Fibroblast of skin of left quadriceps (primary cell): ENCODE measurements at places on chromosomes 16 and 17.

GRCh38 chr17:33531311-33531710 lies 238.2 kb upstream of the ASIC2 start:
- DNase-seq = no peak

- DNase-seq = no peak
Measured at GRCh38 chr17:51721730-51722129, 436.8 kb downstream of the CA10 start.

DNA sequence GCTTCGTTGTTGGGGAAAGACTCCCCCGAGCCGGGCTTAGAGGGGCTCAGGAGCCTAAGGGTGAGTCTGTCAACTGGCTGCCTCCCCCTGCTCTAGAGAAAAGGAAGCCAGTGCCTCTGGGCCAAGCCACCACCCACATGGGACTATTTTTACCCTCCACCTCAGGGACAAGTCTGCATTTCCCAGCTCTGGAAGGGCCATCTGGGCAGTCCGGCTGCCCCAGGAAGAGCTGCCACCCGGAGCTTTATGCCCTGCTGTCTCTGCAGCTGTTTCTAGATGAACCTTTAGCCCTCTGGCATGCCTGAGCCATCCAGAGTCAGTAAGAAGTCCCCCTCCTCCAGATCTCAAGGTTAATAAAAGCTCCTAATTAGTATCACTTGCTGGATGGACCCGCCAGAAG lies 5.3 kb upstream of the RPRML start:
- DNase-seq = no peak

- DNase-seq = no peak
Measured at GRCh38 chr17:81095383-81095762, 60.4 kb downstream of the BAIAP2 start.

- DNase-seq = no peak
Measured at GRCh38 chr16:4244254-4245076, 2.6 kb upstream of the SRL start.

GRCh38 chr16:77820340-77820739 lies 32.0 kb downstream of the VAT1L start:
- DNase-seq = no peak

- DNase-seq = peak; percentile 70
Measured at GRCh38 chr16:70380248-70380918, 33.7 kb downstream of the DDX19A start.

- DNase-seq = no peak
Measured at GRCh38 chr17:45435481-45435880, 2.8 kb upstream of the ARHGAP27 start.

GRCh38 chr16:72609933-72610332 lies 438.0 kb upstream of the PMFBP1 start:
- DNase-seq = no peak

DNA sequence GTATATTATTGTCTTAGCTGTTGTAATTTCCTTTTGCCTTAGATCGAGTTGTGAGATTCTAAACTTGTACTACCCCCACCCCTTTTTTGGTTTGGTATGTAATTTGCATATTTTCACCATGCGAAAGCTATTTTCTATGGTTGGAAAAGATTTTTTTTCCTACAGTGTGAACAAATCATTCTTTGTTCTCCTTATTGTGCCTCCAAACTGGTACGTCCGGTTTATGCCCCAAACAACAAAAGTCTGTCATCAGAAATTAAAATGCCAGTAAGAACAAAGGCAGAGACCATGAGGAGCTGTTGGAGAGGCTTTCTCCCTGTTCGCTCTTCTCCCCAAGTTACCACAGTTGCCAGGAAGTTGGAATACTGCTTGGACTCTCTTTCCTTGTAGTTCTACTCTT lies 66.1 kb downstream of the BCAS3 start:
- peak; percentile 54 for DNase-seq

DNA sequence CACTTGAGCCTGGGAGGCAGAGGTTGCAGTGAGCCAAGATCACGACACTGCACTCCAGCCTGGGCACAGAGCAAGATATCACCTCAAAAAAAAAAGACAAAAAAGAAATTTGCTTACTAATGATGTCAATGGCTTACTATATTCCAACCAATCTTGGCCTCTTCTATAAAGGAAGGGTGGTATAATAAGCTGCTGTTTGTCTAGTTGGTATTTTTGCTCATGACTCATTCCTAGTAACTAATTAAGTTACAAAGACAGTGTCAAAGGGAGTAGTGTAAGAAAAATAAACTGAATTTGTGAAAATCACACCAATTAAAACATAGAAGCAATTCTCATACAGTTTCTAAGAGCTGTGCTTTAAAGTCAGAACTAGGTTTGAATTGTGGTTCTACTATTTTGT lies 82.5 kb downstream of the NLK start:
- DNase-seq = no peak

GRCh38 chr16:11180489-11180888 lies 75.5 kb downstream of the SOCS1 start:
- DNase-seq = no peak

DNA sequence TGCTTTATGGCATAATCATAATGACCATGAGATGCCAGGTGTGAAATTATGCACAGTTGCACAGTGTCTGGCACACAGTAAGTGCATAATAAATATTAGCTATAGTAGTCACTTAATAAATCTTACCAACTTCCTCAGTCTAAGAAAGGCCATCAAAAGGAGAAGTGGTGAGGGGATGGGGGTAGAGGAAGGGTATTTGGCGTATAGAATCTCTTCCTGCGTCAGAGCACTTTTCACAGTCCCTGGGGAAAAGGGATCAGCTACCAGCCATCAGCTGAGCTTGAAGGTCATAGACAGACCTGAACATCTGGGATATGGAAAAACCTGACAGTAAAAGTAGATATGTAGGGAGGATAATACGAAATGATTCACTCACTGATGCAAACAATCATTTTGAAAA lies 5.8 kb downstream of the CRHR1 start:
- DNase-seq = no peak

DNA sequence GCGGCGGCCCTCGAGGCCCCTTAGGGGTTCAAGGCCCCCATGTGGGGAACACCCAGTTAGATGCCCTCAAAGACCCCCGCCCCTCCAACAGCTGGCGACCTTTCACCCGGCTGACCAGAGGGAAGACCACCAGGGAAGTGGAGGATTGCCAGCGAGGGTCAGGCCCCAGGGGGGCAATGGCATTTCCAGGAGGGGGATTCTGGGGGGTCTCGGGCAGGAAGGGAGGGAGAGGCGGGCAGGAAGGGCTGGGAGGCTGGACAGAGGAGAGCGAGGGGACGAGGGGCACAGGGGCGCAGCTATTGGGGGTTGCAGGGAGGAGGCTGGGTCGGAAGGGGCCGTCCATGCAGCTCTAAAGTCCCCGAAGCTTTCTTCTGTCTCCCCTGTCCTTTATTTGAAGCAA lies 139.5 kb downstream of the C16orf95 start:
- DNase-seq = no peak

DNA sequence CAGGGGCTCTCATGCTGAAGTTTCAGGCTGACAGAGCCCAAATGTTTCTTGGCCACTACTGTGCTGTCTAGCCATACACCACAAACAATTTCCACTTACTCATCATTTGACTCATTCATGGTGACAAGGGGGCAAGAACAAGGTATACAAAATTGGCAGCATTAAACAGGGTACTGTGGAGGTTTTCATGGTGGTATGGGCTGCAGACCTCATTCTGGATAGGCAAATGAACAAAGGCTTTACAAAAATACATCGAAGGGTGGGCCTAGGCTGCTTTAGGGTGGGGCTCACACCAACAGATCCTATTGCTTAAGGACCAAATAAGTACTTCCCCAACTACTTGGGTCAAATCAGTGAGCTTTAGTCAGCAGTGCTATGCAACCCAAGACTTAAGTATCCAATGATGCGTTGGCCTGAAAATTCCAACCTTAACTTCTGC lies 53.0 kb downstream of the N4BP1 start:
- peak; percentile 34 for DNase-seq

DNA sequence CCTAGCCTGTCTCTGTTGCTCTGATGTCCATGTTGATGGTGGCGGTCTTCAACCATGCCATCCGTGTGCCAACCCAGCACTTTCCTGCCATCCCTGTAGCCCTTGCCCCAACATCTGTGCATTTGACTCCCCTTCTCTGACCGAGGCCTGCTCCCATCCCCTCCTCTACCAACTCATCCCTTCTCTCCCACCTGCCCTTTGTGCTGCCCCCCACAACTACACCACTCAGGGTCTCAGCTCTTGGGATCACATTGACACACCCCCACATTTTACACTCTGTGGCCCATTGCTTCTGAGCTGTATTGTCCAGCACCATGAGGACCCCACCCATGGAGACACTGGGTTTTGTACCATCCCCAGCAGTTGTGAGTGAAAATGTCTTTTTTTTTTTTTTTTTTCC lies 11.6 kb downstream of the HS3ST3B1 start:
- no peak for DNase-seq

- no peak for DNase-seq
Measured at GRCh38 chr17:42541041-42541833, 5.2 kb downstream of the NAGLU start.

DNA sequence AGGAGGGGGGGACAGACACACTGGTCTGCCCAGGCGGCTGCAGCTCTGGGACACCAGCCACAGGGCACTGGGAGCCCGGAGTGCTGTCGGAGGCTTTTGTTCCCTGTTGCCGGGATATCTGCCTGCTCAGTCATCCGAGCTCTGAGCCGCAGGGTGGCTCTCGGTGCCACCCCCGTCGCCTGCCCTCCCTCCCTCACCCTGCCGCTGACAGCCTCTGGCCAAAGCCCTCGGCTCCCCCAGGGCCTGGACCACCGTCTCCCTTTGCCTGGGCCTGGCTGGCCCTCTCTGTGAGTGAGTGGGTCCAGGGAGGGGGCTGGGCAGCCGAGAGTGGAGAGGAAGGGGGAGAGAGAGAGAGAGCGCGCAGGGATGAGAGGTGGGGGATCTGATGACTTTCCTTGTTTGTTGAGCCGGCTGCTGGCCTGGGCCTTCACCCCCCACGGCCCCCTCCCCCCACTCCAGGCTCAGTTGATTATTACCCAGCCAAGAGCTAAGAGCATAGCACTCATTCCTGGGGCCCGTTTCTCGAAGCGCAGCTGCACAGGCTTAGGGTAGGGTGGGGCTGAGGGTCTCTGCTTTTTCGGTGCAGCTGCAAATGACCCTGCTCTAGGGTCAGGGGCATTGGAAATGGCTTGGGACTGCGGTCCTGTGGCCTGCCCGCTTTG lies 2.7 kb downstream of the FOXJ1 start:
- no peak for DNase-seq

GRCh38 chr16:50436271-50436670 lies 67.5 kb upstream of the BRD7 start:
- DNase-seq = no peak

- DNase-seq = no peak
Measured at GRCh38 chr16:17237350-17237944, 233.3 kb downstream of the XYLT1 start.
